ENCODE measurements at places on chromosomes 5 and 9. TPM values are rescaled to one million over a fixed set of nuclear protein-coding genes. Genes with fewer than 3 reads are reported as not detected.

IL5 gene
- polyA plus RNA-seq = not detected

LEAP2 gene
- 0.36 TPM for polyA plus RNA-seq

NEK6 gene
- 110 TPM for polyA plus RNA-seq

FCN1 gene
- not detected for polyA plus RNA-seq

PCDHGA6 gene
- 4.7 TPM for polyA plus RNA-seq

PFN3 gene
- polyA plus RNA-seq = not detected

Data from IMR-90 (cell line).